AG04449 (cell line): ENCODE measurements at places on chromosomes 1 and 21.

GRCh38 chr1:227437495-227438008 is 119.3 kb upstream of the CDC42BPA start:
- no peak for DNase-seq

DNA sequence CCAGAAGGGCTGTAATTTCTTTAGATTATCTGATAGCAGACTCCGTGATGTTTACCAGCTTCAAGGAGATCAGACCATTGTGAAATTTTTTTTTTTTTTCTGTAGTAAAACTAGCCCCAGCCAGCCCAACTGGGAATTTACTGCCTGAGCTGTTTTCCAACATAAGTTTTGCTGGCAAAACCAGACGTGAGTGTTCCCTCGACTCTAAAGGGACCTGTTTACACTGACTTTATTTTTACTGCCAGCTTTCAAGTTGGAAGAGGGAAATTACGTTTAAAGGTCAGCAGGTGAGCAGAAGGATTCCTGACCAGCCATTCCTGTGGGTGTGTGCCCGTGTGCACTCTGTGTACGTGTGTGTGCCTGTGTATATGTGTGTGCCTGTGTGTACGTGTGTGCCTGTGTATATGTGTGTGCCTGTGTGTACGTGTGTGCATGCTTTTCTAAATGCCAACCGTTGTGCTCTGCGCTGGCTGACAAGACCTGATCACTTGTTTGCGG is 374 bp downstream of the MAB21L3 start:
- no peak for DNase-seq

- DNase-seq: no peak
Measured at GRCh38 chr1:207463021-207463420, 8.9 kb downstream of the CR2 start.

DNA sequence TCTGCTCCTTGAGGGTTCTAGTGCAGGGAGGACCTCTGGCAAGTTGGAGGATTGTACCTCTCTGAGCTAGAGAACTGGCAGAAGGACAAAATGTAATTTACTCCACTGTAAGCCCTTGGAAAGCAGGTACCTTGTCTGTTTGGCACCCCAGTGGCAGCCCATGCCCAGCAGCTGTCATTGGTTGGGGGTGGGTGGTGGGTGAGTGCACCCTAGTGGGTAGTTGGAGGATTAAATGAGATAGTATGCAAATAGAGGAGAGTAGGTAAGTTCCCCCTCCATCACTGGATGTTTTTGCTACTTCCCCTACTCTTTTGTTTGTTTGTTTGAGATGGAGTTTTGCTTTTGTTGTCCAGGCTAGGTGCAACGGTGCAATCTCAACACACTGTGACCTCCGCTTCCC is 69.8 kb downstream of the RYR2 start:
- no peak for DNase-seq

- no peak for DNase-seq
Measured at GRCh38 chr1:104745875-104746274, 996.2 kb downstream of the AMY1C start.
